SJSA1 (cell line): ENCODE measurements at places on chromosomes 3 and 15. TPM values are rescaled to one million over a fixed set of nuclear protein-coding genes. Genes with fewer than 3 reads are reported as not detected.

The ZBED2 gene
- total RNA-seq, result not detected in 2 replicates

The PARP3 gene
- total RNA-seq, result 14.7 and 17.9 TPM in 2 replicates

DNA sequence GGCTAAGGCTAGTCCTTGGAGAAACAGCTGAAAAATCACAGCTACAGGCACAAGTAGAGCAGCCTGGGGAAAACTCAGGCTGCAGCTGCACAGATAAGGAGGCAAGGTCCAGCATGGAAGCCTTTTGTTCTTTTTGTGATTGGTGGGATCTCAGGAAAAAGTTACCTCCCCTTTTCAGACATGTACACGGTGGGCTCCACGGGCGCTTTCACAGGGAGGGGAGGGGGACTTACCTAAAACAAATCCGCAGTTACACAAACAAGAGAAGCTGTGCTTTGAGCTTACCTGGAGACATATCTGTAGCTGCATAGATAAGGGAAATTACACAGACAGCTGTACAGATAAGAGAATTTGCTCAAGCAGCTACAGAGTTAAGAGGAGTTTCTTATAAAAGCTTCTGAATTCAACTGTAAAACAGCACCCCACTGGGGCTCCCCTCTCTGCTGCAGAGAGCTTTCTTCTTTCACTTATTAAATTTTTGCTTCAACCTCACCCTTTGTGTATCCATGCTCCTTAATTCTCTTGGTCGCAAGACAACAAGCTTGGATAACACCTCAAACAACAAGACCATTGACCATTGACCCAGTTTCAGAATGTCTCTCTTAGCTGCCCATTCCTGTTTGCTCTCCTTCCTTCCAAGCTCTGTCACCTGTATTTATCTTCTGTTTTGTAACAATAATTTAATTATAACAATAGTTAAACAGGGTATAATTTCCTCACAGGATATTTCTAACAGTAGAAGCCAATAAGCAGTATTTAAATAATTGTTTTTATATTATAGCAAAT is 10.9 kb upstream of the CD200 start:
- DNase-seq, result no peak

DNA sequence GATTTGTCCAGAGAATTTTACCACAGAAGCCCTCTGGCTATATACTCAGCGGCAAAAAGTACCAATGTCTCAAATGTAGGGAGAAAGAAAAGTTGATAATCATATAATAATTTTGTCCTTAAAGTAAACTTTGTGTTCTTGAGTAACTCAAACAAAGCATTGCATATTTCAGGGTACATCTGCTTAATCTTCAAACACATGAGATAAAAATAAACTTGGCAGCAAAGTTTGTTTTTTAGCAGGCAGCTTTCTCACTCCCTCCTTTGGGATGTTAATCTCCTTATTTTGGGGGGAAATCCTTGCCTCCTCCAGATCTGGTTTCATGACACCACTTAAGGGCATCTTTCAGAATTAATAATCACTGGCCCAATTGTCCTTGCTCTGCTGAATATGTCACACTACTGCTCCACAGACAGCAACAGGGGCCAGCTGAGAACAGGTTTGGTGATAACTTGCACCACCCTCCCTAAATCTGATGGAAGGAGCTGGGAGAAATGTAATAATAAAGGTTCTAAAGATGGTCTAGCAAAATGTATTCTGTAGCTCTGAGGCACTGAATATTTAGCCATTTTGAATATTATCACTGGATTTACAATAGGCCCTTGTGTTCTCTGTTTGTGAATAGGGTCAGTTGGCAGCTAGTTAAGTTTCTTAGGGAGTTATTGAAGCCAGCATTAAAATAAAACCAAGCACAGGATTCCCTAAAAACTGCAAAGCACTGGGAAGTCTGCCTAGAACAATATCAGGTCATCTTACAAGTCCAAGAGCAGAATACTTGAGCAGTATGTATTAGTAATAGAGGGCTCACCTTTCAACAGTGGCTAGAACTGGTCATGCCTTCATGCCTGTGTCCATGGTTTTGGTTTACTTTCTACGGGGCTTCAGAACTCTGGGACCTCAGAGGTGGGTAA is 79.2 kb downstream of the EFL1 start:
- no peak for DNase-seq
